ENCODE measurements at places on chromosomes 1 and 21. TPM values are rescaled to one million over a fixed set of nuclear protein-coding genes. Genes with fewer than 3 reads are reported as not detected.

IGSF9 gene
- under 0.01 TPM for total RNA-seq

TRIM67 gene
- total RNA-seq: not detected

HAO2 gene
- total RNA-seq: not detected

OR2G3 gene
- total RNA-seq: not detected

Measured in uterine smooth muscle cell (primary cell).